ENCODE measurements at places on chromosomes 6 and 20.

- DNase-seq = no peak
These were observed 99.3 kb downstream of the SESN1 start for GRCh38 chr6:108995296-108995695.

GRCh38 chr6:162315291-162315690 lies 412.3 kb downstream of the PRKN start:
- no peak for DNase-seq

GRCh38 chr20:51766994-51767866 lies 960 bp downstream of the ATP9A start:
- peak; percentile 81 for DNase-seq

GRCh38 chr20:6909608-6910007 lies 142.1 kb downstream of the BMP2 start:
- no peak for DNase-seq

GRCh38 chr20:38931984-38932383 lies 5.8 kb downstream of the FAM83D start:
- no peak for DNase-seq

DNA sequence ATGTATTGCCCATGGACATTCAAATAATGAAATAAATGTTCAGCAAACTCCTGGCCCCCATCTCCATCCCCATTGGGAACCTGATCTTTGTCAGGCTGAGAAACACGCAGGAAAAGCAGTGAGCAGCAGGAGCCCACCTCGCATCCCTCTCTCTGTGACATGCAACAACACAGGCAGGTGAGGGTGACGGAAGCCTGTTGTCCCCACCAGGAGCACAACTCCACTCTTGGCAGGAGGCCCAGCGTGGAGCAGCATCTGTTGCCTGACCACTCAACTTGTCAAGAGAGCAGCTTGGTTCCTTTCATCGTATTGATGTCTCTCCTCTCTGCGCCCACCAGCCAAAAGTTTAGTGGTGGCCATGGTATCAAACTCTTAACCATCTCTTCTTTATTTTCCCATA lies 586.9 kb upstream of the ARID1B start:
- DNase-seq = no peak

DNA sequence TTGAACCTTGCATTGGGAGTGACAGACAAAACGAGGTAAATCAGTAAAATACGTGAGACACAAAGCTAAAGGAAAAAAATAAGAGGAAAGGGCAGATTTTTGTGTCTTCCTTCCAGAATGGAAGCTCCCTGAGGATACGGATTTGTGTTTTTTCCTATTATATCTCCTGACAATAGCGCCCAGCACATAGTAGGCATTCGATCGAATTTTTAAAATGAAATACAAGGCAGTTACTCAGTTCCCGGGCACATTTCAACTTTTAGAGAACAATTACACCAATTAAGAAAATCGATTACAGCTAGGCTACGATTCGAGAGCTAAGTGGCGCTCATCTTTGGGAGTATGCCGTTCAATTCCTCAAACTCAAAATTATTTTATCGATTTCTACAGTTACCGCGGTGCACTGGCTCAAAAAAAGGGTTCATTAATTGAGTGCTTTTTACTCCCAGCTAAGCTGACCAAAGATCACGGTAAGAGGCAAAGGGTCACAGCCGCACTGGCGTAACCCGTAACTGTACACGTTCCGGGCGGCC lies 443 bp downstream of the RMND1 start:
- no peak for DNase-seq

- DNase-seq = no peak
These were observed 48.9 kb upstream of the TNFRSF21 start for GRCh38 chr6:47358440-47359225.

DNA sequence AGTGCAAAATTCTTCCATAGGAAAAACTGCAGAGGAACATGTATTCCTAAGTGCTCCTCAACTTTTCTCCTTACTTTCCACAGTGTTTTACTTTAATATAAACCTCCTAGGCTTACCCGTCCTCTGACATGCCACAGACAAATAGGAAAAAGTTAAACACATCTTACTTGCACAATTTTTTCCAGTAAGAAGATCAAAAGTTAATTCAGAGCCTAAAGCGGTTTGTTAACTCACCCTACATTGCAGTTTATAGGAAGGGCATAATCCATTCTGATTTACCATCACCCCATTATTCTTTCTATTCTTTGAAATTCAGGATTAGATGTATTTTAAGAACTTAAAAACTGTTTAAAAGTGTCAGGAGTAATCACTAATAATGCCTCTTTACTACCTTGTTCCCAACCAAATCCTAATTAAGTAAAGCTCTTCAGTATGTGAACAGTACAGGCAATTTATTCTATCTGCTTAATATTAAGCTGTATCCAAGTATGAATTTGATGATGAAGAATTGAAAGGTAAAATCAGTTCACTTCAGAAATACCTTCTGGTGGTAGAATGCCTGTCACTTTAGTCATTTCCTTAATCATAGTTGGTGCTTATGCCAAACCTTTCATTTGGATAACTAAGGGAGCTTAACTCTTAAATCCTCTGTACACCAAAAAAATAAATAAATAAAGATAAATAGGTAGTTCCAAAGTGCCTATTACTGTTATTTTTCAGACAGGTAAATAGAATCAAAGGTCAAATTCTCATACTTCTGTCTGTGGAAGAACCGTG lies 292.0 kb downstream of the ALDH8A1 start:
- no peak for DNase-seq

- DNase-seq = no peak
These were observed 553.4 kb upstream of the CITED2 start for GRCh38 chr6:139927742-139928305.

DNA sequence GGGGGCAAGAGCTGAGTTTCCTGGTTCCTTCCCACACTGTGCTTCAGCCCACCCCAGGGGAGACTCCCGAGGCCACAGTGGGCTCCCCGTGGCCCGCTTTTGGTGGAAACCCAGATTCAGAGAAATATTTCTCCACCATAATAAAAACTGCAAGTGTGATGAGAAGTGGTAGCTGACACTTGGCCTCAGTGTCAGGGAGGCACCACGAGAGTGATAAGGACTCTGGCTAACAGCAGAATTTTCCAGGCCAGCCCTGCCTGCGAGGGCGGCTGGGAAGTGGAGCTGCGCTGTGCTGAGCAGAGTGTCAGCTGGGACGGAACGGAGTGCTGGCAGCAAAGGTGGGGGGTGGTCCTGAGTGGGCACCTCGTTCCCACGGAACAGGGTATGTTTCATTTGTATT lies 22.5 kb downstream of the SPATA2 start:
- no peak for DNase-seq

- no peak for DNase-seq
These were observed at the start of gene BIRC7 for GRCh38 chr20:63235399-63235983. Gene BIRC7 (plus strand): TSS chr20:63235905. CDS start chr20:63236097, 192 bp downstream.

GRCh38 chr20:56897318-56897957 lies 268.3 kb downstream of the TFAP2C start:
- DNase-seq = no peak

- no peak for DNase-seq
These were observed 215.0 kb upstream of the EYS start for GRCh38 chr6:65922049-65922448.

- DNase-seq = no peak
These were observed 68.6 kb upstream of the MCHR2 start for GRCh38 chr6:100062621-100063020.

- no peak for DNase-seq
These were observed 84.8 kb upstream of the SOX4 start for GRCh38 chr6:21508753-21509152.

- DNase-seq = no peak
These were observed 189.5 kb downstream of the IBTK start for GRCh38 chr6:82057846-82058554.

- DNase-seq = no peak
These were observed 419.3 kb upstream of the EYS start for GRCh38 chr6:66126358-66126757.

DNA sequence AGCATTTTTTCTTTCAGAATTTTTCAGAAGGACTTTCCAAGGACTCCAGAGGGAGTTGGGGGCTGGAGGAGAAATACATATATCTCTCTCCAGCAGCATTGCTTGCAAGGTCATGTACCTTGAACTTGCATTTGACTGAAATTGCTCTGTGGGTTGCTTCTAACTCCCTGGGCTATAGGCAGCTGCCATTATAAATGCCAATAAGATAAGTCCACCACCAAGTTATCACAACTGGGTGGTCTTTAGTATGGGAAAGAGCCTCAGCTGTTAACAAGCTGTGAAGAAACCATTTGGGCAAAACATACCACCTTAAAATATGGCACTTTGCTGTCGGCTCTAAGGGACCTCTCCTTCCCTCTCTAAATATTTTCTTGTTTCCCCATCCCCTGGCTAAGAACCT lies 20.9 kb upstream of the CITED2 start:
- no peak for DNase-seq

DNA sequence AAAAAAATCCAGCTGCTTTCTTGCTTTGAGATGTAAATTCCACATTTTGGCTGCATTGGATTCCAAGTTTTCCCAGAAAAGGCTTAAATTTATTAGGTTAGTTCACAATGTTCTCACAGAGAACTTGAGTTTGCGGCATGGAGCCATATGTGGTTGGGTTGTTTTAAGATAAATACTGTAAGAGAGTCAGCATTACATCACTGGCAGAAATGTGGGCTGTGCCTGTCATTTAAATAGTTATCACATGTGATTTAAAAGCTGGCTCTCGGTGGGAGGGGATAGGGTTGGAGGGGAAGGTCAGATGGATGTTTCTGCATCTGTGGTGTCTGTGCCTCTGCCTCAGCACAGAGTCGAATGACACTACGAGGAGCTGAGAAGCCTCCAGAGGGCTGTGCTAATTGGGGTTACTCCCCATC lies 73.8 kb upstream of the SCP2D1 start:
- peak; percentile 63 for DNase-seq

DNA sequence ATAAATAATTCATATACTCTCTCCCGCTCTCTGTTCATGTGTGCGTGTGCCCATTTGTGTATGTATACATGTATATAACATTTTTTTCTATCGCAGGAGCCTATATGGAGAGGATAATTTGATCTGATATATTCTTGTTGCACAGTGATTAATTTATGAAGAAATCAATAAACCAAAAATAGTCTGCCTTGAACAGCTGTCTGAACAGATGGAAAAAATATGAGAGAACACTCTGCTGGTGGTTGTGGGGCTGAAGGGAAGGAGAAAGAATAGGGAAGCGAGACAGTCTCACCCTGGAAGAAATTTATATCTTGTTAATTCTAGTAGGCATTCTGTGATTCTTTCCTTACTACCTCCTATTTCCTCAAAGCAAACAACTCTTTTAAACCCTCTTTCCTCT lies 96.6 kb upstream of the B3GAT2 start:
- DNase-seq = no peak

DNA sequence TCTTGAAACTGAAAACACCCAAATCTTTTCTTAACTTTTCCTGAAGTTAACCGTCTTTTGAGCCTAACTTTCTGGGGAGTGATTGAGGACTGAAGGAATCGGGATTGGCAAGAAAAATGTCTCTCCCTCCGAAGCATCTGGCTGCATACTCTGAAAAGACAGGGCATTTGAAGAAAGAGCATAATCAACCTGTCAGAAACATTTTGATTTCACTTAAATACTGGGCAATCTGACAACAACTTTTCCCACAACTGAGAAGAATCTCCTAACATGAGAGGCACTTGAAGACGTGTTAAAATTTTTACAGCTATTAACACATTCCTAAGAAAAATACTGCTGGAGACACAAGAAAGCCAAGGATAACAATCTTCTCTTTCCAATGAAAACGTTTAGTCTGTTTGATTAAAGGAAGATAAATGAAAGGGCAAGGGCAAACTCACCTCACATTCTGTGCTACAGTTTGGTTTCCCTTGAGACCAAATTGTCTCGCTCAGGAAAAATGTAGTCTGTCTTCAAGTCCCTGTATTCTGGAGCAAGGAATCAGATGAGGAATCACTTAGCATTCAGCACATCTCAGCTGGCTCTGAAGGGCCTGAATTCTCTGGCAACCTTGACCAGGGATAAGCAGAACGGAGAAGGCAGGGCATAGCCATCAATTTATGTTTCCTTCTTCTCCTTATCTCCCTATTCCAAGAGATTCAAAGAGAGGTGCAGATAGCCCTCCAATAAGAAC lies 76.1 kb downstream of the TBX18 start:
- DNase-seq = no peak

GRCh38 chr6:106360989-106361430 lies 493 bp downstream of the CRYBG1 start:
- no peak for DNase-seq

- DNase-seq = no peak
These were observed 41.0 kb downstream of the STK35 start for GRCh38 chr20:2142649-2143048.

GRCh38 chr6:71287038-71287437 lies 1.6 kb upstream of the OGFRL1 start:
- no peak for DNase-seq
